Left ventricle myocardium superior (tissue), 1 donor: ENCODE measurements at places on chromosomes 13 and 19. TPM values are rescaled to one million over a fixed set of nuclear protein-coding genes. Genes with fewer than 3 reads are reported as not detected.

The MYH14 gene
- 131 TPM for total RNA-seq

DNA sequence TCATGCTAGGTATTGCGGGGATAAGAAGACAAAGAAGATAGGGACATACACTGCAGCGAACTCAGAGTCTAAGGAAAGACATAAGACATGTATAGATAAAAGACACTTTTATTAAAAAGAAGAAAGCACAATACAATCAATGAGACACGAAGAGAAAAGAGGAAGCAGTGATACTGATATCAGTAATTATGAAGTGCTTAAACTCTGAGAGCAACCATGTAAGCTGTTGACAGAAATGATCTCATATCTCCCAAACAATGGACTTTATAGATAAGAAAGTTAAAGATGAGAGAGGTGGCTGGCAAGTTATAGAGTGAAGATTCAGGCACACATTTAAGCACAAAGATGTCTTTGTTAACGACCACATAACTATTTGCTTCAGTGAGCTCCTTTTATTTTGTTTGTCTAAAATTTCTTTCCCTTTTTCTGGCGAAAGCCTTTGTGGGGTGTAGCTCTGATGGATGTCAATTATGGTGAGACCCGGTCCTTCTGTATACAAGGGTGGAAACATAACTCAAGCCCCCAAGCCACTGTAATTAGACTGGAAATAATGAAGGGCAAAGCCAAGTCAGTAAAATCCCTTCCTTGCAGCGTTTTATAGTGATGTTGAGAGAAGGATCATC, 818.0 kb upstream of the SLC10A2 start:
- DNase-seq, result no peak

GRCh38 chr19:50414864-50415660, 3.7 kb upstream of the SPIB start:
- peak; percentile 87 for DNase-seq

The CCDC106 gene
- 16.8 TPM for total RNA-seq

The ZNF226 gene
- 19.9 TPM for total RNA-seq

- DNase-seq, result no peak
Measured at GRCh38 chr19:827314-827709, 325 bp upstream of the AZU1 start.

DNA sequence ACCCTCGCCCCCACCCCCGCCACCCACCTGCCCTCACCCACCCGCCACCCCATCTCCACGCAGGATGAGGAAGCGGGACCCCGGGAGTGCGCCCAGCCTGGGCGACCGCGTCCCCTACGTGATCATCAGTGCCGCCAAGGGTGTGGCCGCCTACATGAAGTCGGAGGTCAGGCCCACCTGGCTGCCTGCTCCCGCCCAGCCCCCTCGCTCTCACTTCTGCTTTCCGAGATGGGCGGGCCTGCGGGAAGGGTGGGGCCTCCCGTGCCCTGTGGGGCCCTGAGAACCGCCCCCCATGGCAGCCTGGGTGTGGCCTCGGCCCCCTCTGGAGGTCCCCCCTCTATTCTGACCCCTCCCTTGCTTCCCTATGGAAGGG, 3.1 kb upstream of the SPIB start:
- DNase-seq, result peak; percentile 47

The ANGPTL8 gene
- not detected for total RNA-seq

The KASH5 gene
- total RNA-seq, result not detected

- no peak for DNase-seq
Measured at GRCh38 chr13:58883405-58883804, 1251.9 kb downstream of the PCDH17 start.

The HRC gene
- 868 TPM for total RNA-seq

The SEMA6B gene
- total RNA-seq, result 15.7 TPM

- no peak for DNase-seq
Measured at GRCh38 chr19:19417628-19418245, 12.3 kb downstream of the GATAD2A start.

DNA sequence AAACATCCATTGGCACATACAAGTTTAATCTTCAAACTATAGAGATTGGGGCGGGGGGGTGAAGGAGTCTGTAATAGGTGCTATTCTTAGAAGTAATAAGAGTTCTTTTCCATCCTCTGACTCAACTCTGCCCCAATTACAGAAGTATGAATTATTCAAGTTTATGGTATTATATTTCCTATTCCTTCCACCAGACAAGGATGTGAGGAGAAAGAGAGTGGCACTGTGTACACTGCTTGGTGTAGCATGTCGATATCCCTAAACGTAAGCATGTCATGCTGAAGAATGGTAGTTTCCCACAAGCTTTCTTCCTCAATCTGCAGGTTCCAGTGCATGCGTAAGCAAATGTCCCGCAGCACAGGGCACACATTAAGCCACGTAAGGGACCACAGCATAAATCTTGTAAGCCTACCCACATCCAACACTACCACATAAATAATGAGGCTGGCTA, 14.1 kb downstream of the BRD4 start:
- no peak for DNase-seq

- peak; percentile 71 for DNase-seq
Measured at GRCh38 chr19:13781547-13781946, 7.3 kb downstream of the C19orf53 start.

- peak; percentile 68 for DNase-seq
Measured at GRCh38 chr19:17687857-17688784, at the start of gene UNC13A. Gene UNC13A (minus strand): TSS chr19:17688354. CDS start chr19:17688199, 155 bp downstream.

- no peak for DNase-seq
Measured at GRCh38 chr19:23779645-23780044, 21.0 kb upstream of the ZNF681 start.

The OR7D2 gene
- total RNA-seq, result 0.07 TPM

DNA sequence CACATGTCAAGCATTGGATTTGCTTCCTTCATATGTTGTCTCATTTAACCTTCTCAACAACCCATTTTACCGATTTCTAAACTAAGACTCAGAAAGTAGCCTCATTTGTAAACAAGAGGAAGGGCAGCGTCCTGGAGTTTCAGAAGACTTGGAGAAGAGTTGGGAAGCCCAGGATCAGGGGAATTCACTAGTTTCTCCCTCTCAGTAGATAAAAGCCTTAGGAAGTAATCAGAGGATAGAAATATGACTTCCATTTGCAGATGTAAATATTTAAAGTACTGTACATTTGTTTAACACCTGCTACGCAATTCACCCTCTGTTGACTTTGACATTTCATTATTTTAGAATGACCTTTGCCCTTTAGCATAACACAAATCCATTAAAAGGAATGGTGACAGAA, 216.4 kb downstream of the DCT start:
- no peak for DNase-seq

- DNase-seq, result no peak
Measured at GRCh38 chr19:38900743-38901190, 998 bp downstream of the NFKBIB start.

GRCh38 chr13:26584713-26585112, 27.2 kb downstream of the WASF3 start:
- no peak for DNase-seq

The COX6B1 gene
- total RNA-seq, result 1,553 TPM

DNA sequence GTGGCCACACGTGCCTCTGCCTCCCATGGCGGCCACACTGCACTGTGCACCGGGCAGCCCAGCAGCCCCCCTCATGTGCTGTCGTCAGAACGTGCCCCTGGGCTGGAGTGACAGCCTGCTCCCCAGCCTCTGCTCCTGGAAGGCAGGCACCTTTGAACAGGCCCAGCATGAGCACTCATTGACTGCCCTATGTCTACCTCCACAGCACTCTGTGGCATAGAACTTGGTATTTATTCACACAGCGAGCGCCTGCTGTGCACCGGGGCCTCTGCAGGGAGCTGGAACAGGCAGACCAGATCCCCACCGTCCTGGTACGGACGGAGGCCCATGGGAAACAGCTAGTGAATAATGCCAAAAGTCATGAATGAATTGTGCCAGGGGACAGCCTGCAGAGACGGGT, 53.7 kb downstream of the DPF1 start:
- no peak for DNase-seq

DNA sequence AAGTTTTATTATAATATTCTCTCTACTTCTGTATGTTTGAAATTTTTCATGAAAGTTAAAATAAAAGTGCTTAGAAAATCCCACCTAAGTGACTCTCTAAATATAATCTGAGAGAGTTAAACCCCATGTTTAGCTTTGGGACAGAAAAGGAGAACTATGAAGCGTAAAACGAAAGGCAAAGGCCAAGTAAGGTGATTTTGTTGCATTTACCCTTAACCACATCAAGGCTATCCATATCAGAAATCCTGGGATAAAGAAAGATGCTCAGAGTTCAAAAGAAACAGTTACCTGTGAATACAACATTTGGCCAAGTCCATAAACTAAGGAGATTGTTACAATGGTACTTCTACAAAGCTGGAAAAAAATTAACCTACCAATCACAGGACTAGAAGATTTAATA, 31.3 kb downstream of the UBL3 start:
- DNase-seq, result no peak

DNA sequence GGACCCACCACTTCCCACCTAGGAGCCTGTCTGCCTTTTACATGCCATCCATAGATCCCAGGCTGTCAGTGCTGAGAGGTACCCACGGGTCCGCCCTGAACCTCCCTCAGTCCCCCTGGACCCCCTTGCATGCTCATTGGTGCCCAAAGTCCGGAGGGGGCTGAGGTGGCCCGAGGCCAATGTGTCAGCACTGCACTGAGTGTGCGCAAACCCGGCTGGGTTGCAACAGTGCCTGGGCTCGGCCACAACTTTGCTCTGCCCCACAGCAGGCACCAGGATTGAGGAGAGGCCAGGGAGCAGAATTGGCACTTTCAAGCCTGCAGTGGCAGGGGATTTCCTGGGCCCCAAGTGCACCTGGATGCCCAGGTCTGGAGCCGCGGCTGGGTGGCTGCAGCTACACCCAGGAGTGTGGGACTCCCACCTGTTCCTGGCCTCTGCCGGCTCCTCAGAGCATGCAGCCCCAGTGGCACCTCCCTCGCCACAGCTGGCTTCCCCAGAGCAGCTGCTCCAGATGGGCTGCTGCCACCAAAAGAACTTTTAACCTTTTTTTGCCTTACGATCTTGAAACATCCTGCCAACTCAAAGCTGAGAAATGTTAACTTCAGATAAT, 837.0 kb downstream of the SLITRK6 start:
- DNase-seq, result no peak

DNA sequence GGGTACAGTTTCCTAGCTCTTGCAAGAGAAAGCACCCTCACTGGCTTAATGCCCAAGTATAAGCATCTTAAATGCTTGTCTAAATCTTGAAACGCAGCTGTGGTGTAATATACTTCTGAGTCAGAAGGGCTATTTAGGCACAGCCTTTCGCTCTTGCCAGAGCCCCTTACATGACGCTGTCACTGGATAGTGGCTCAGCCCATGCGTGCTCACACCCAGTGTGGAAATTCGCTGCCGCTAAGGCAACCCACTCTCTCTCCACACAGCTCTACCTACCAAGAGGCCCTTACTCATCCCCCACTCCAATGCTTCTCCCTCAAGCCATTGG, 24.0 kb downstream of the UQCRFS1 start:
- no peak for DNase-seq

DNA sequence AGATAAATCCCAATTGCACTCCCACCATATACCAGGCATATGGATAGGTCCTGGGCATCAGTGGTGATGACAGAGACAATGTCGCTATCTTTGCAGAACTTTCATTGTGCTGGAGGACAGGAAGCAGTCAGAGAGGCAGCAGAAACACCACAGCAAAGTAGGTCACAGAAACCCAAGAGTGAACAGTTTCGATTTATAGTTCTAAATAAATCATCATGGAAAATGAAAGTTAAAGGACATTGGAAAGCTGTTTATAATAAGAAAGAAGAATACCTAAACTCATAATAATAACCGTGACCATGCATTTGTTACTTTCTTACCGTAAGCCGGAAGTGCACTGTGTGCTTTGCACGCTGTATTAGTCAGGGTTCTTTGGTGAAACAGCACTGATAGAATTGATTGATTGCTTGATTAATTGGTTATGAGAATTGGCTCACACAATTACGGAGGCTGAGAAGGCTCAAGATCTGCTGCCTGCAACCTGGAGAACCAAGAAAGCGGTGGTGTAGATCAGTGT, 38.9 kb downstream of the ALOX5AP start:
- no peak for DNase-seq

DNA sequence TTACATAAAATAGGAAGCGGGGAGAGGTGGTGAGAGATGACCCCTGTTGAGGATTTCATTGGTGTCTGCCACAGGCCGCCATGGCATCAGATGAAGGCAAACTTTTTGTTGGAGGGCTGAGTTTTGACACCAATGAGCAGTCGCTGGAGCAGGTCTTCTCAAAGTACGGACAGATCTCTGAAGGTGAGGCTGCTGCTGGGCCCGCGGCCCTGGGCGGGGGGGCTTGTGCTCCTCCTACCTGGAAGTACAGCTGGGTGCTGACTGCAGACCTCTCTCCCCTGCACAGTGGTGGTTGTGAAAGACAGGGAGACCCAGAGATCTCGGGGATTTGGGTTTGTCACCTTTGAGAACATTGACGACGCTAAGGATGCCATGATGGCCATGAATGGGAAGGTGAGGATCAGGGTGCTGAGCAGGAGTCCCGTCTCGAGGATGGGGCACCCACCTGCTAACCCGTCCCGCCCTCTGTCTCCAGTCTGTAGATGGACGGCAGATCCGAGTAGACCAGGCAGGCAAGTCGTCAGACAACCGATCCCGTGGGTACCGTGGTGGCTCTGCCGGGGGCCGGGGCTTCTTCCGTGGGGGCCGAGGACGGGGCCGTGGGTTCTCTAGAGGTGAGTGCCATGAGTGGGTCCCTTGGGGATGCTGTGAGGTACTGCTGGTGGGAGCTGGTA, 1.9 kb downstream of the CIRBP start:
- no peak for DNase-seq

- peak; percentile 93 for DNase-seq
Measured at GRCh38 chr13:110874508-110874960, 40.3 kb downstream of the ANKRD10 start.

DNA sequence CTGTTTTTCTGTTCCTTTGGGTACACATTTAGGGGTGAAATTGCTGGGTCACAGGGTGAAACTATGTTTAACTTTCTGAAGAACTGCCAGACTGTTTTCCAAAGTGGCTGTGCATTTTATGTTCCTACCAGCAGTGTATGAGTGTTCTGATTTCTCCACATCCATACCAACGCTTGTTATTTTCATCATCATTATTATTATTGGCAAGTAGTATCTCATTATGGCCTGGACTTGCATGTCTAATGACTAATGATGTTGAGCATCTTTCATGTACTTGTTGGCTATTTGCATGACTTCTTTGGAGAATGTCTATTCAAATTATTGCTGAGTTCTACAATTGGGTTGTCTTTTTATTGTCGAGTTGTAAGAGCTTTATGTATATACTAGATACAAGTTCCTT, 321.8 kb upstream of the HTR2A start:
- DNase-seq, result no peak

The NALCN gene
- total RNA-seq, result 7.9 TPM

The CCL25 gene
- total RNA-seq, result not detected

DNA sequence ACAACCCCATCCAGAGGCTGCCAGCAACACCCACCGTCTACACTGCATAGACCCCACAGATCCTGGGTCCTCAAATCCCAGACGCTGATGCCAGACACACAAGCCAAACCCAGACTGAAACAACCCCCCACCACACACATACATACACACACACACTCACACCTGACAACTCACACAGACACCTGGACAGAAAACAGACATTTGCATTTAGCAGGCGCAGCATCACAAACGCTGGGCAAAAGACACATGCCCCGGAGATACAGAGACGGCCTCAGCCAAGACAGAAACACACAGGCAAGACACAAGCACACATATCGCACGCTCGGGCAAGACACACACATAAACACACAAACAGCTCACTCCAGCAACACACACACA, 1.3 kb downstream of the BBC3 start:
- DNase-seq, result no peak

The C19orf67 gene
- total RNA-seq, result not detected
